Calu3 (cell line): ENCODE measurements at places on chromosomes 1 and 21. TPM values are rescaled to one million over a fixed set of nuclear protein-coding genes. Genes with fewer than 3 reads are reported as not detected.

GNG4 gene
- 11.6 and 18.4 TPM in 2 replicates for total RNA-seq

TBX15 gene
- 0.17 TPM in 1 of 2 replicates, not detected in the other for total RNA-seq

FAM177B gene
- total RNA-seq, result 0.59 TPM in 1 of 2 replicates, not detected in the other

TBX19 gene
- 3.3 and 3.5 TPM in 2 replicates for total RNA-seq

TMEM200B gene
- total RNA-seq, result 0.15 TPM in 1 of 2 replicates, not detected in the other

SMCP gene
- not detected in 2 replicates for total RNA-seq
